ENCODE measurements at places on chromosomes 12 and 14.

- no peak for DNase-seq
Measured at GRCh38 chr12:22668441-22668840, 43.5 kb downstream of the ETNK1 start.

DNA sequence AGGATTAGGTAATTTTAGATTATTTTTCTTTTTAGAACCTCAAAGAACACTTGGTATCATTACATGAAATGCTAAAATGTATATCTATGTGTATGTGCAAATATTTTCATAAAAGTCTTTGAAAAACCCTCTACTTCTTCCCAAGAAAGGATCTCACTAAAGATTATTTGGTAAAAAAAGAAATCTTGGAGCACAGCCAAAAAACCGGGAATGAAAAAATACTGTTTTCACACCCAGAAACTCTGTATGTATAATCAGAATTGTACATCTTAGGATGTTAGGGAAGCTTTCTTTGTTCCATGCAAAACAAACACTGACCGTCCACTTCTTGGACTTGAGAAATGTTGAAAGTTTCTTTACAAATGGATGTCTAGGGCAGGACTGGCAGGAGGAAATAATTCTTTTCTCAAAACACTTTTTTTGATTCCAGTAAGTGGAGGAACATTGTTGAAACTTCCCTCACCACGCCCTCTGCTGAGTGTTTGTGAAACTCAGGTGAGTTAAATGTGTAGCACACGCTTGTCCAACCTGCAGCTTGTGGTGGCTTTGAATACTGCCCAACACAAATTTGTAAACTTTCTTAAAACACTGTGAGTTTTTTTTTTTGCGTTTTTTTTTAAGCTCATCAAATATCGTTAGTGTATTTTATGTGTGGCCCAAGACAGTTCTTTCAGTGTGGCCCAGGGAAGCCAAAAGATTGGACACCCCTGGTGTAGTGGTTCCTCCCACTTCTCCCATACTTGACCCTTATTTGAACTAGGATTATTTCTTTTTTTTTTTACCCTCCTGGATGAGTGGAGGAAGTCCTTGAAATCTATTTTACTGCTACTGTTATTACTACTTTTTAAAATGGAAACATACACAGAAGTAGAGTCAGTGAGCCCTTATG, 26.6 kb downstream of the FBXO34 start:
- DNase-seq, result no peak

- no peak for DNase-seq
Measured at GRCh38 chr14:34700622-34701130, 13.7 kb downstream of the CFL2 start.

GRCh38 chr12:129083121-129083840, 230.0 kb downstream of the GLT1D1 start:
- no peak for DNase-seq

GRCh38 chr14:76762411-76763095, 1.3 kb downstream of the VASH1 start:
- no peak for DNase-seq

- DNase-seq, result no peak
Measured at GRCh38 chr14:67385120-67385519, 25.0 kb downstream of the EIF2S1 start.

DNA sequence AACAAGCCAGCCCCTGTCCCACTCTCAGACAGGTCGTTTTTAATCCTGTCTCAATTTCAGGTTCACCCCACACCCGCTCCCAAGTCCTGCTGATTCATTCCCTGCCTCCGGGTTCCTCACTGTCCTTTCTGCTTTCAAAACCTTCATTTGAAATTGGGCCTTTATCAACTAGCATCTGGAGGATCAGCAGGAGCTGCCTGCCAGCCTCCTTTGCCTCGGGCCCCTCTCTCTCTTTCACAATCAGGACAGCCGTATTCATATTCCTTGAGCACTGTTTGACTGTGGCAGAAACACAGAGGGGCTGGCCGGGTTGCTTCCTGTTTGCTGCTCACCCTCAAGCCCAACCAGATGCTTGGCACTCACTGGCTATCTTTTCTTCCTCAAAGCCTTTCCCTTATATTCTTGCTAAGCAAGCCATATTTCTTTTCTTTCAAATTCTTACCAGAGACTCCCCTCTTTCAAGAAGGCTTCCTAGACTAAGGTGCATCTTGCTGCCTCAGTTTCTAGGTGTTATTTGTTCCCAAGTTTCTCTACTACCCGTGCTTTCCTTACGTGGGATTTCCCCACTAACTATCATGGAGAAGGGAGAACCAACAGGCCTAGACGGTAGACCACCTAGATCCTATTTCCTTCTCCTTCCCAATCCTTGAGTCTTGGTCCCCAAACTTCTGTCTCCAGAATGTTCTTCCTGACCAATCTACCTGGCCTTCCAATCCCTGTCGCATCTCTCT, 3.0 kb downstream of the GALNT6 start:
- peak; percentile 83 for DNase-seq

DNA sequence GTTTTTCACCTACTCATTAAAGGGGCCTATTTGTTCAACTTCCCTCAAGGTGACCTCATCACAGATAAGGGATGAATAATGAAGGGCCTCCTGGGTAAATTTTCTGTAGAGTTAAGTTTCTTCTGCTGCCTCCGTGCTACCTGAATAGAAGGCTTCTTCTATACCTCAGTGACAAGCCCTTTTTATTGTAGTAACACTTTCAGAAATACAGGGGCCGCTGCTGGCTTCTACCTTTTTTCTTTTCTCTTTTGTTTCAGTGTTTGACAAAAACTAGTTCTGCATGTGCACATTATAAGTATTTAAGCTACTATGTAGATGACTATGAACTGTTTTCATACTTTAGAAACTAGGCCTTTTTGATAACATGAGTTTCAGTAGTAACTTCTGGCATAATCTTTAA, 207.0 kb downstream of the NAV3 start:
- no peak for DNase-seq

DNA sequence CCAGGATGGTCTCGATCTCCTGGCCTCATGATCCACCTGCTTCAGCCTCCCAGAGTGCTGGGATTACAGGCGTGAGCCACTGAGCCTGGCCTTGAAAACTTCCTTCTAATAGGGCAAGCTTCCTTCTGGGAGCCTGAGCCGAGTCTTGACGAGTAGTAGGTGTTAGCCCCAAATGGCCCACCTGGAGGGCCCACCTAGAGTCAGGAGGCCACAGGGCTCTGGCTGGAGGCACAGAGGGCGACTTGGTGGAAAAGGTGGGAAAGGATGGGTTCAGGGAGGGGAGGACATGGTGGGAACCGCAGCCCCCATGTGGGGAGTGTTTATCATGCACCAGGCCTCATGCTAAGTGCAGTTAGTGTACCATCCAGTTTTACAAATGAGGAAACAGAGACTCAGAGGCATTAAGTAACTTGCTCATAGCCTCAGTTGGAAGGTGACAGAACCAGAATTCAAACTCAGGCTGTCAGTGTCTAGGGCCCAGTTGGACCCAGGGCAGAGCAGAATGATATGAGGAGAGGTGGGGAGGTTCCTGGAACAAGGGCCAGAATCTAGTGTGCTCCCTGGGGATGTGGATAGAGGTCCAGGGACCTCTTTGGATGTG, 3.1 kb upstream of the LRP1-AS start:
- no peak for DNase-seq

- DNase-seq, result no peak
Measured at GRCh38 chr12:121079736-121080272, 40.8 kb upstream of the OASL start.

DNA sequence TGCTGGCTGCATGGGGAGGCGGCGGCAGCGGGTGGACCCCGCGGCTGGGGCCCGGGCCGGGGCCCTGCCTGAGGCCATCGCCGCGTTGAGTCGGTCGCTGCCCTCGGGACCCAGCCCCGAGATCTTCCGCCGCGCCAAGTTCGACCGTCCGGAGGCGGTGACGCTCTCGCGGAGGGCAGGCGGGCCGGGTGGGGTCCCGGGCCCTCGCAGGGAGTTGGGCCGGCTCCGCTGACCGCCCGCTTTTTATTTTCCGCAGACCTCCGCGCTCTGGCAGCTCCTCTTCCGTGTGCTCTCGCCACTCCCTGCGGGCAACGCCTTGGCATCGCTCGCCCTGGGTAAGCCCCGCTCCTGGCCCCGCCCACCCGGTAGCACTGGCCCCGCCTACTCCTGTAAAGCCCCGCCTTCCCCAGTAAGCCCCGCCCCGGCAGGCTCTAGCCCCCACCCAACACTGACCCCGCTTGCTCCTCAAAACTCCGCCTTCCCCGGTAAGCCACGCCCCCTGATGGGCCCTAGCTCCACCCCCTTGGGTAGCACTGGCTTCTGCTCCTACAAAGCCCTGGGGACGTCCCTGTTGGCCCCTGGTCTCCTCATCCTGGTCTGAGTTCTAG, 424 bp downstream of the TEDC1 start:
- peak; percentile 95 for DNase-seq

GRCh38 chr12:45285717-45286116, 69.8 kb downstream of the ANO6 start:
- DNase-seq, result no peak

DNA sequence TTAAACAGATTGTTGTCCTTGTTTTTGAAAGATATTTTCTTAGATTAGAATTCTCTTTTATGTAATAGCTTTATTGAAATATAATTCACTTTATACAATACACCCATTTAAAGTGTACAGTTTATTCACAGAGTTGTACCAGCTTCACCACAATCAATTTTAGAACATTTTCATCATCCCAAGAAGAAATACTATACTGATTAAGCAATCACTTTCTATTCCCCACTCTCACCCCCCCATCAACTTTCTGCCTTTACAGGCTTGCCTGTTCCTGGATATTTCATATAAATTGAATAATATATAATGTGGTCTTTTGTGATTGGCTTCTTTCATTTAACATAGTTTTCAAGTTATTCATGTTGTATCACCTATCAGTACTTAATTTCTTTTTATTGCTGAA, 44.4 kb downstream of the ARHGAP5 start:
- no peak for DNase-seq

DNA sequence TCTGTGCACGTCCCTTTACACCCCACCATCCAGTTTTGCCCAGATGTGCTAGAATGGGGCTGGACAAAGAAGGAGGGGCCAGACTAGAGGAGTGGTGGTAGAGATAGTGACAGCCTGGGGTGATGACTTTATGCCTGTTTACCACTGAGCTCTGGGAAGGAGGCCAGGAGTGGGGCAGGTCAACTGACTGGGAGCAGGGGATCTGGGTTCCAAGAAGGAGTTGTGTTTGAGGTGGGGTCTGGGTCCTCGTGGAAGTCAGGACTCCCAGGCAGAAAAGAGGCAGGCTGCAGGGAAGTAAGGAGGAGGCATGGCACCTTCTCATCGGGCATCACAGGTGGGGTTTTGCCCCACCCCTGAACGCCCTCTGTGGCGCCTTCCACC, 315 bp downstream of the LTB4R2 start:
- no peak for DNase-seq
